Stimulated activated CD8-positive, alpha-beta memory T cell treated with anti-CD3 and anti-CD28 coated beads, Interleukin-15, amount 100 ng/mL, for 24 hours (primary cell): ENCODE measurements at places on chromosomes 4 and X.

DNA sequence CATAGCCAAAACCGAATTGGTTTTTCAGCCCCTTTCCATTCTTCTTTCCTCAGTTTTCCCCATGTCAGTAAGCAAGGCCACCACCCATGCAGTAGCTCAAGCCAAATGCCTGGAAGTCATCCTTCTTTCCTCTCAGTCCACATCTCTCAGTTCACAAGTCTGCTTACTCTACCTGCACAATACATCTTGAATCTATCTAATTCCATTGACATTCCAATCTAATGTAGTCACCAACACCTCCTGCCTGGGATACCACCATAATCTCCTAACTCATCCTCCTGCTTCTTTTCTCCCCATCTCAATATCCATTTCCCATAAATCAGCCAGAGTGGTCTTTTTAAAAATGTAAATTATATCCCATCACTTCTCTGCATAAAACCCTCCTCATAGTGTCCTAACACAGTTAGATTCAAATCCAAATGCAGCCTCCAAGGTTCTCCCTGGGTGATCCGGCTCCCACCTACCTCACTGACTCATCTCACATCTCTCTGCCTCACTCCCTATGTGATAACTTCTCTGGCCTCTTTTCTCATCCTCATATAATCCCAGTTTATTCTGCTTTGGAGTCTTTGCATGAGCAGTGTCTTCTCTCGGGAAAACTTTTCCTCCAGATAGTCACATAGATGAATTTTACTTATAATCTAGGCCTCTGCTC is 26.9 kb downstream of the KCNIP4 start:
- no peak for DNase-seq

DNA sequence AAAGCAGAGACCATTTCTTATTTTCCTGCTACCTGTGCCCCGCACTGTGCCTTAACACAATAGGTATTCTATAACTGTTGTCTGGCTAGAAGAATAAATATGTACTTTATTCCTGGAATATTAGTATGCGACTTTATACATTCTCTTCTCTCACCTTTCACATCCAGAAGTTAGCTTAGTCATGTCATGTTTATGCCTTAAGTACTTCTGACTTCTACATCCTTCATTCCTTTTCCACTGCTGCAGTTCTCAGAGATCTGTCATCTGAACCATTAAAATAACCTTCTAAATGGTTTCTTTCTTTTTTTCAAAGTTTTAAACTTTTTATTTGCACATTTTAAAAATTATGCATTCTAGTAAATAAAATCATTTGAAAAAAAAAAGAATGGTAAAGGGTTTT is 34.4 kb downstream of the KIF4A start:
- DNase-seq = no peak

DNA sequence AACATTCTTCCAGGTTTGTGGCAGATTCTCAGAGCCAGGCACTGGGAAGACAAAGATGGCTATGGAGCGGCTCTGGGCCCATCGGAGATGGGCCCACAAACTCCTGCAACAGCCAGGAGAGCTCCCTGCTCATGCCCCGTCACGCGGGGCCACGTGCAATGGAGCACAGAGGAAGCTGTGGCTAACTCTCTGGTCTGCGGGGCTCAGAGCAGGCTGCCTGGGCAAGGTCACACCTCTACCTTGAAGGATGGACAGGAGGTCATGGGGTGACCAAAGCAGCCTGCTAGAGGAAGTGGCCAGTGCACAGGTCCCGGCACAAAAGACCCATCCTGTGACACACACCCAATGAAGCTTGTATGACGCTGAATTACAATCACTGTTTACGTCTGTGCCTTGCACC is 45.2 kb downstream of the C4orf50 start:
- no peak for DNase-seq

- peak; percentile 12 for DNase-seq
Observed at GRCh38 chr4:109434007-109434971, 674 bp downstream of the SEC24B start.

GRCh38 chrX:132331532-132331931 is 112.3 kb upstream of the RAP2C start:
- DNase-seq = no peak

DNA sequence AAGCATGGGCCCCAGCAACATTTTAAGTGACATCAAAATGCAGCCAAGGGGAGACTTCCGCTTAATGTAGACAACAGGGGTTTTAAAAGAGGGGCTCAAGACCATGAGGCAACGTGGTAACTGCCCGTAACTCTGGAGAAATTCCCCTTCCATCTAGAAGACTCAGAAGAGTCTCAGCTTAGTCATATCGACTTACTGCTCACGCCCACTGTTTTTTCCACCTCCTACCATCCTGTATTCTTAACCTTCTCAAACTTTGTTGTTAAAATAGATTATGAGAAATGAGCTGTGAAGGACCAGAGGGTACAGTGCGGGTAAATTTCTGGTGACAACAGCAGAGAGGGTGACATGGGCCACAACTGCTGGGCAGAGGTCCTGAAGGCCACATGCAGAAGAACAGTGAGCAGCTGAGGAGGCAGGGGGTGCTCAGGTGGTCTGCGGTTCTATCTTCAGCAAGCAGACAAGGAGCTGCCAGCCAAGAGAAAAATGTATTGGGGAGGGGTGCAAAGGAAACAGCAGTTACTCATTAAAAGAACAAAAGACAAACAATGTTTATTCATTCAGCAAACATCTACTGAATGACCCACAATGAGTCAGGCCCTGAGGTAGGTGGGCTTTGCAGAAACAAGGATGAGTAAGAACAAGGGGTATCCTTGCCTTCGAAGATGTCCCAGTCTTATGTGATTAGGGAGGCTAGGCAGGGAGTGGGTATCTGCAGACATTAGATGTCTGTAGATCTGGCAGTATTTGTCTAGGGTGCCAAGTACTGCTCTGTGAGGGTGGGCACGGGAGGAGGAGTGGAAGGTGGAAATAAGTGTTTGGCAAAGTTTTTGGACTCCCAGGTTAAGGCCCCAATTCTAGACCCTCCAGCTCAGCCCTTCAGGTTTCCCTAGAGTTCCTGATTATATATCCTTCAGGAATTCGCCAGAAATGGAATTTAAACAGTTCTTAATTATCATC is 175.3 kb downstream of the TSPAN5 start:
- DNase-seq = no peak

- DNase-seq = no peak
Observed at GRCh38 chrX:73457306-73457705, 10.5 kb downstream of the CDX4 start.

- no peak for DNase-seq
Observed at GRCh38 chr4:88659055-88659889, 38.4 kb downstream of the NAP1L5 start.

DNA sequence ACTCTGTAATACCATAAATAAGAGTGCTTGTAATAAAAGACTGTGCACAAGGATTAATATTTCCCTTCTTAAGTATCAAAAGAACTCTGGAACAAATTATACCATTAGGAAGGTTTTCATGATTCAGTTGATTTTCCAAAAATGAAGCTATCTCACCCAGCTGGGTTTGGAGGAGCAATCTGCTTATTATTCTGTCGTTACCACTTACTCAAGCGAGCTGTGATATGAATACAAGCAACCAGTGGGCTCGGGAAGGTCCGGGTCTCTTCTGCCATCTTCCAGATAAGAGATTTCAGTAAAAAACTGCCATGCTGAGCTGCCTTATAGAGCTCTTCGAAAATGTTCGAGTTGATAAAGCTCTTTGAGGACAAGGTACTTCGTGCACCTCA is 15.3 kb downstream of the SMIM20 start:
- no peak for DNase-seq

GRCh38 chrX:16839852-16840460 is 30.2 kb downstream of the RBBP7 start:
- DNase-seq = no peak

DNA sequence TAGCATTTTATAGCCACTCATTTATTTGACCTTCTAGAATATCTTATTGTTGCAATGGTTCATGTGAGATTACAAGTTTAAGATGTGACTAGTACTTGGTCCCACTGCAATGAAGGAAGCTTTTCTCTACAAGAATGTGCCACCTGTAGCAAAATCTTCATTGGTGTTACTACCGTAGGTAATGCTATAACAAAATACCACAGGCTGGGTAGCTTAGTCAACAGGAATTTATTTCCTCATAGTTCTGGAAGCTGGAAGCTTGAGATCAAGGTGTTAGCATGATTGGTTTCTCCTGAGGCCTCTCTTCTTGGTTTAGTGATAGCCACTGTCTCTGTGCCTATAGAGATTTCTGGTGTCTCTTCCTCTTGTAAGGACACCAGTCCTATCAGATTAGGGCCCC is 441.0 kb downstream of the GPM6A start:
- DNase-seq = no peak

DNA sequence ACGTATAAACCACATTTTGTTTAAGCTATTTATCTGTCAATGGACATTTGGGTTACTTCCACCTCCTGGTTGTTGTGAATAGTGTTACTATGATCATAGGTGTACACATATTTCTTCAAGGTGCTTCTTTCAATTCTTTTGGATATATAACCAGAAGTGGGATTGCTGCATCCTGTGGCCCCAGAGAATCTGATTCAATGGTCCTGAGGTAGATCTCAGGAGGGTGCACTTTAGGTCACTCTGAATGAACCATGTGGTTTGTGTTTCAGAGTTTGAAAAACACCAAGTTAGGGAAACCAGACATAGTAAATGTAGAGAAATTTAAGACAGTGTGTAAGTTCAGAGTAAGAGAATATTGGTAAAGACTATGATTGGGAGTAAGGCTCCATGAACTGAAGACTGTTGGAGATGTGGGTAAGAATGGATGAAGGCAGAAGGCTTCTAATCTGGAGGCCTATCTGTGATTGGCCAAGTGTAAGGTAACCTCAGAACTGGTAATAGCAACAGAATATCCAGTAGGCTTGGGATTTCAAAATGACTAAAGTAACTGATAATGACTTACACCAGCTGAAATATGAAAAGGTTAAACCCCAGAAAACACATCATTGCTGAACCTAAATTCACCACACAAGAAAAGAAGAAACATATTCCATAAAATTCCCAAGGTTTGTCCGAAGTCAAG is 236.9 kb downstream of the CAMK2D start:
- no peak for DNase-seq

GRCh38 chrX:42496239-42496638 is 281.7 kb downstream of the PPP1R2C start:
- DNase-seq = no peak

GRCh38 chr4:14303856-14304255 is 676.3 kb upstream of the BOD1L1 start:
- no peak for DNase-seq

GRCh38 chrX:119004920-119005524 is 30.6 kb downstream of the LONRF3 start:
- DNase-seq = no peak

DNA sequence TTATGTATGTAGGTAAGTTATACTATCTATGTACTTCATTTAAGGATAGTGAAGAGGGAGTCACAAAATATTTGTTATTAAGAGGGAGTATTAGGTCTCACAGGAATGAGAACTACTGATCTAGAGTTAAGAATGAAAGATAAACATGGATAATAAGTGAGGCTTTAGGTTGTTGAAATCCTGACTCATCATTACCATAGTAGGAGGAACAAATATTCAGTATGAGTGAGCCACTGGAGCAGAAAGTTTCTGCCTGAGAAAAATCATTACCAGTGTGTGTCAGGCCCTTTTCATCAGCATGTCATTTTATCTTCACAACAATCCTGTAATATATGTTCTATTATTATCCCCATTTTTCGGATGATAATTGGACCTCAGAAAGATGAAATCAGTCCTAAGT is 27.2 kb upstream of the IGSF1 start:
- no peak for DNase-seq

- no peak for DNase-seq
Observed at GRCh38 chr4:127643791-127644190, 11.0 kb downstream of the INTU start.

- no peak for DNase-seq
Observed at GRCh38 chrX:101485212-101485949, at the start of gene ARMCX4. Gene ARMCX4, plus strand, starts transcription at chrX:101485456. Its CDS starts 3,134 bp downstream, at chrX:101488590.

DNA sequence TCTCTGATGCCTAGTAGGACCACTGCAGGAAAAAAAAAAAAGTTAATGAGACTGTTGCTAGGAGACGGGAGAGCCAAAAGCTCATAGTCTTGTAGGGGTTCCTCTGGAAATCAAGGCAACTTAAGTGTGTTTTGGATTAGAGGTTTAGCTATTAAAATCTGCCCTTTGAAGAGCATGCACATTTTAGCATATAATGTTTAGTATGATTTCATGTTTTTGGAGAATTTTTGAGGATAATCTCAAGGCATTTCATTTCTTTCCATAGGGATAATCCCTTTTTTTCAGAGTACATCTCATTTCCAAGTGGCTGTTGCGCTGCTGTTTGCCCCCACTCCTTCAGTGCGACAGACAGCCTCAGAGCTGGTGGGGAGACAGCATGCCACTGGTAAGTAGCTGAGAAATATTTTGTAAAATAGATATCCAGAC is at the start of gene LINC00632:
LINC00632 (plus strand) TSS at position 339 of the 426 bp plus-strand sequence.
- DNase-seq = no peak

DNA sequence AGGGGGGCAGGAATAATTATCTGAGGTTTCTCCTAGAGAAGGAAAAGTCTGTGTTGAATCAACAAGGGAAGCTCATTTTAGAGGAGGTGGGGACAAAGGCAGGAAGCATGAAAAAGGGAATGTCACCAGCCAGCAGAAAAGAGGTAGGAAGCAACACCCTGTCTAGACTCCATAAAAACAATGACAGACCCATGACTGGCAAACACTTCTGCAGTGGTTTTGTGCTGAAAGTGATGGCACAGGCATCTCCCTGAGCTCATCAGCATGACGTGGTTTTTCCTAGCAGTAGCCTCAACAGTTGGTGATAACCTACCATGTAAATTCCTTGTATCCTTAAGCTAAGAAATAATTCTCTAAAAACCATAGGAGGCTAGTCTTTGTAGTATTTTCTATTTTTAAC is 110.7 kb upstream of the GALNT7 start:
- no peak for DNase-seq

DNA sequence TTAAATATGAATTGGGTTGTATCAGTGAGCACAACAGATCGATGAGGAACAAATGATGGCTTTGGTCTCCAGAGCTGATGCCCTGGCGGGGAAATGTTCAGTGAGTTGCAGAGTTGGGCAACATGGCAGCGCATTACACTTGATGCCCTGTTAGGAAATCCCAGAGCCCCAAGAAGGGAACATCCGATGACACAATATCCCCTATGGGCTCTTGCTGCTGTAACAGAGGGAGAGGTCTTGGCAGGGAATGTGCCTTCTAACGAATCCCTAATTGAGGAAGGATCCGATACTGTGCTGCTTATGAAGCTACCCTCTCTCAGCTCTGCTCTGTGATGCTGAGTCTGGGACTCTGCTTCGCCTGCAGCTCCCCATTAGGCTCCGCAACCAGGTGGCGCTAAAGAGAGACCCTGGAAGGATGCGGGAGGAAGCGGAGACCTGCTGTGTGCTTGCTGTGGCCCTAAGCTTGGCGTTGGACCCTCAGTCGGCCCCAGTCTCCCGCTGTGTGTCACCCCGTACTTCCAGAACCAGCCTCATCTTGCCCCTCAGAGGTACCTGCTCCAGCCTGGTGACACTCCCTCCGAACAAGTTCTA is 38.9 kb downstream of the PDHA1 start:
- DNase-seq = peak; percentile 9

DNA sequence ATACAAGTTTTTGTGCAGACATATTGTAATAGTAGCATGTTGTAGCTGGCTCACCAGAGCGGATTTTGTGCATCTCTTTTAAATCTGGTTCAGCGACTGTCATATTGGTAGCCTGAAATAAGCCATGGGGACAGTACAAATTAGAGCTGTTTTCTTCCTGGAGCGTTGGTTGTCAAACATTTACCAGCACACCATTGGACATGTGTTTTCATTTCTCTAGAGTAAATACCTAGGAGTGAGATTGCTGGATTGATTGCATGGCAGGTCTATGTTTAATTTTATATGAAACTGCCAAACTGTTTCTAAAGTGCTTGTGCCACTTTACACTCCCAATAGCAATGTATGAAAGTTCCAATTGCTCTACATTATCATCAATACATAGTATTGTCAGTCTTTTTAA is 2.6 kb upstream of the ARAF start:
- DNase-seq = no peak
